ENCODE measurements at places on chromosomes 4 and X. TPM values are rescaled to one million over a fixed set of nuclear protein-coding genes. Genes with fewer than 3 reads are reported as not detected.

DNA sequence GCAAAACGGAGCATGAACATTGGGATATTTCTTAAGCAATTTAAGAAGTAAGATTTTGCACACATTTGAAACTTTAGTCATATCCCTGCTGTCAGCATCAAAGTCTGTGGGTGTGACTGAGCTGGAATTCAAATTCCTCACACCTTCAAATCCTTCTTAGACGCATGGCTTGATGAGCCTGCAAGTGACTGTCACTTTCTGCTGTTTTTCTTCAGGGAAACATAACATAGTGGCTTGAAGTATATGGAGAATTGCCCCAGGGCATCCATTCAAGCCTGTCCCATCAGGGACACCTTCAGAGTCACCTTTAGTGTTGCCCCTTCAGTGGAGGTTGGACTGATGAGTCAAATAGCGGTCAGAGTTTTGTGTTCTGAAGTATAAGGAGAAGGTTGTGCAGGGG, 17.4 kb downstream of the FHDC1 start:
- DNase-seq, result no peak

The TRAM1L1 gene
- total RNA-seq, result 0.84 TPM

The TEX11 gene
- total RNA-seq, result not detected

DNA sequence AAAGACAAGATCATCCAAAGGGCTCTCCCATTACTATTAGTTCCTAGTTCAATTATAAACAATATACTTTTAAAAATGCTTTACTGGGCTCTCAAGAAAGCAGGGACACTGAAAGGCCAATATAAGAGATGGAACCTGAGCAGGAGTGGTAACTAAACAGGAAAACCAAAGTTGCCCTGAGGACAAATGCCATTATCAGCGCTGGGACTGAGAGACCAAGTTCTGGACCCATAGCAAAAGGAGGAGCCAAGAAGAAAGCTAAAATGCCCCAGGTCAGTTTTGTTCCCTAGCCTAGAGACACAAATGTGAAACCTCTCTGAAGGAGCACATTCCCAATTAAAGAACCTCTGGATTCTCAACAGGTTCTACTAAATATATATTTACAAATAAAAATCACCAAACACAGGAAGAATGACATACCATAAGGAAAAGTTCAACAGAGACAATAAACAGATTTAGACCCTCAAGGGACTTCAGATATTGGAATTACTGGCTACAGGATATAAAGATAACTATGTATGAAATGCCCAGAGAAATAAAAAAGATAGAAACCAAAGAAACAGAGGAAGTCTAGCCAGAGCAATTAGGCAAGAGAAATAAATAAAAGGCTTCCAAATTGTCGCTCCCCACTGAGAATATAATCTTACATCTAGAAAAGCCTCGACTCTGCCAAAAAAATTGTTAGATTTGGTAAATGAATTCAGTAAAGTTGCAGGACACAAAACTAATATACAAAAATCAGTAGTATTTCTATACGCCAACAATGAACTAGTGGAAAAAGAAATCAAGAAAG, 67.1 kb downstream of the KLHL8 start:
- DNase-seq, result no peak

- no peak for DNase-seq
Observed at GRCh38 chrX:56468441-56468840, 95.0 kb upstream of the UBQLN2 start.

DNA sequence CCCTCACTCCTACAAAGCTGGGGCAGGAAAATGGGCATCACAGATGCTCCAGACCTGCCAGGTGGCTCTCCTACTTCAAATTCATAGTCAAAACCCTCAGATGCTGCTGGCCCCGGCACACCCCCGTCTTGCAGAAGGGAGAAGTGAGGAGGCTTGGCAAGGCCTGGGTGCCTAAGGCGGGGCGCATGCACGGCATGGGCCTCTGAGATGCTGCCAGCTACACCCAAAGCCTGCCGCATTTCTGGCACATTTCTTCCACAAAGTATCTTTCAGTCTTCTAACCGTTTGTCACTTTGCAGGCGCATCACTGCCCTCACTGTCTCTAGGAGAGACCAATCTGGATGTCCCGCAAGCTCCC, 19.6 kb downstream of the WDR1 start:
- no peak for DNase-seq

DNA sequence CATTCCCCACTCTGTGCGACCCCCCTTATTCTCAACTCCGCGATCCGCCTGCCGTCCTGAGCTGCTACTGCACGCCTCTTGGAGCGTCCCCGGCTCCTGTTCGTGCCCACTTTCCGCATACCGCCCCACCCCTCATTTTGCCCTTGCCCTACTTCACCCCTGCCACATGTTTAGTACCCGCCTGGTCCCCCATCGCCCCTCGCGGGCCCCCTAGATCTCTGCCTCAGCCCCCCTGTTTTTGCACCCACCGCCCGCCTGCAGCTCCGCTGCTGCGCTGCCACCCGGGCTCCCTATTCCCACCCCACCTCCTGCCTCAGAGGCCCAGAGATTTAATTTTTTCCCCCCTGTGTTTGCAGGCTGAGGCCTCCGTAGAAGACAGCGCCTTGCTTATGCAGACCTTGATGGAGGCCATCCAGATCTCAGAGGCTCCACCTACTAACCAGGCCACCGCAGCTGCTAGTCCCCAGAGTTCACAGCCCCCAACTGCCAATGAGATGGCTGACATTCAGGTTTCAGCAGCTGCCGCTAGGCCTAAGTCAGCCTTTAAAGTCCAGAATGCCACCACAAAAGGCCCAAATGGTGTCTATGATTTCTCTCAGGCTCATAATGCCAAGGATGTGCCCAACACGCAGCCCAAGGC, 1.4 kb downstream of the MAGED1 start:
- no peak for DNase-seq

GRCh38 chrX:129649268-129650182, 5.2 kb downstream of the APLN start:
- DNase-seq, result no peak

The TLR6 gene
- total RNA-seq, result 8.6 TPM

GRCh38 chr4:118587946-118588345, 97.2 kb upstream of the METTL14 start:
- no peak for DNase-seq

DNA sequence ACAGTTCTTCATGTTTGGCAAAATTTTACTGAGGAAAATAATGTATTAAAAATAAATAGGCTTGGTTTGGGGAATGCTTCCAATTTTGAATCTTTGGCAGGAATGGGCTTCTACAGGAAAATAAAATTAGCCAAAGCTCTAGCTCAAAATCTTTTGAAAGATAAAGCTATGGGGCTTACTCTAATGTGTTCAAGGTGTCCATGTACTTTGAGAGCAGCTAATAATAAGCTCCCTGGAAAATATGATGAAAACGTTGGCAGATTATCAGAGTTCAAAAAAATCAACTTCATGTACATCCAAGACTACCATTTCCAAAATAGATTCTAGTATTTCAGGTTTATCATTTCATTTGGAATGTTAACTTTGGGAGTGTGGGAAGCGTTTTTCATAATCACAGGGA, 158.4 kb downstream of the EMCN start:
- no peak for DNase-seq
